ENCODE measurements at places on chromosomes 16 and 17. TPM values are rescaled to one million over a fixed set of nuclear protein-coding genes. Genes with fewer than 3 reads are reported as not detected.

C17orf67 gene
- total RNA-seq: 1.8 TPM

CCDC92B gene
- total RNA-seq: 4.0 TPM

TSPOAP1 gene
- 31.3 TPM for total RNA-seq

ZG16 gene
- total RNA-seq: not detected

HCRT gene
- not detected for total RNA-seq

All from endodermal cell (in vitro differentiated cells).